A549 (cell line): ENCODE measurements at places on chromosomes 12 and 14. TPM values are rescaled to one million over a fixed set of nuclear protein-coding genes. Genes with fewer than 3 reads are reported as not detected.

TAS2R42 gene
- polyA plus RNA-seq, result not detected in 3 replicates

HAL gene
- polyA plus RNA-seq, result 0.22 to 0.40 TPM (median 0.33 TPM) in 3 replicates

GALNT8 gene
- polyA plus RNA-seq, result not detected in 3 replicates

KCNMB4 gene
- polyA plus RNA-seq, result 0.04 to 0.08 TPM (median 0.08 TPM) in 3 replicates

ACSM4 gene
- not detected in 3 replicates for polyA plus RNA-seq
